NCI-H1105 treated with DMSO at 0.1 percent for 48 hours (cell line): ENCODE measurements at places on chromosomes 4 and X.
A peak's percentile ranks its signal among the peaks of the same experiment; 100 is the strongest.

GRCh38 chr4:73615613-73616012 is 4.6 kb downstream of the RASSF6 start:
- no peak for DNase-seq

DNA sequence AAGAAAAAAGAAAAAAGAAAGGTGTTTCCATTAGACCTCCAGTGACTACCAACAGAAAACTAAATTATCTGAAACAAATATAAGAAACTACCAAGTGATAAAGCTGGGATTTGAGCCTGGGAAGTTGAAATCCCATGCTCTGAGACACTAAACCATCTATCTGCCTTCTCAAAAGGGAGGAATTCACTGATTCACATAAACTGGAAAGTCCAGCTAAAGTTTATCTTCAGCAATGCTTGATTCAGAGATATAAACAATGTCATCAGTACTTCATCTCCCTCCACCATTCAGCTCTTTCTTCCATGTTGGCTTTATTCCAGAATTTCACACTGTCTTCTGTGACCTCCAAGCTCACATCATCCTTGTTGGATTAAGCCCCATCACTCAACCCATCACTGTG is 96.3 kb downstream of the IQCM start:
- DNase-seq = no peak

GRCh38 chr4:83503974-83504373 is 19.1 kb upstream of the ABRAXAS1 start:
- no peak for DNase-seq

- DNase-seq = no peak
These were observed 521.8 kb upstream of the DIPK2B start for GRCh38 chrX:45722471-45722870.

DNA sequence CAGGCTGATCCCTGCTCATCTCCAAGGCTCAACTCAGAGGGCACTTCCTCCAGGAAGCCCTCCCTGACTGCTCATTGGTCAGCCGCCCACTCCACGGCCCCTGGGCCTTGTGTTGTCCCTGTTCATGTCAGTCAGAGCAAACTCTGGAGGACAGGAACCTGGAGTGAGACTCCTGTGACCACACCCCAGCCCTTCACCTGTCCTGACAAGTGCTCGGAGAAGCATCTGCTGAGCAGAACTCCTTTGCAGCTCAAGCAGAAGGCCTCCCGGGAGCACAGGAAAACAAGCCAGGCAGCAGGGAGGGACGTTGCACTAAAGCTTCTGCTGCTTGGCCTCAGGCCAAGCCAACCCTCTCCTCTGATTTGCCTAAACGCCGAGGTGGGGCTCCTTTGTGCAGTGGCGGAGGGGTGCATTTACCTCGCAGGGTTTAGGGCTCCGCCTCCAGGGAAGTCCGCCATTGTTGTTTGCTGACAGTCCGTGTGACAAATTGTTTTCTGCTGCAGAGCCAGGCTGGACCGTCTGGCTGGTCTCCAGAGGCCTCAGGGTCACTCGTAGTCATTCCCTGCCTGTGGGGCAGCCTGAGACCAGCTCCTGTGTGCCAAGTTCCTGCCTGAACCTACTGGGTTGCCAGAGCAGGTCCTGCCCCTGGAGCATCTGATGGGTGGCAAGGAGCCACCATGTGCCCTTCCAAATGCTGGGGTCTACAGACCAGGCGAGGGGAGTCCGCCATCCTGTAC is 61.8 kb downstream of the C4orf50 start:
- DNase-seq = peak; percentile 66

DNA sequence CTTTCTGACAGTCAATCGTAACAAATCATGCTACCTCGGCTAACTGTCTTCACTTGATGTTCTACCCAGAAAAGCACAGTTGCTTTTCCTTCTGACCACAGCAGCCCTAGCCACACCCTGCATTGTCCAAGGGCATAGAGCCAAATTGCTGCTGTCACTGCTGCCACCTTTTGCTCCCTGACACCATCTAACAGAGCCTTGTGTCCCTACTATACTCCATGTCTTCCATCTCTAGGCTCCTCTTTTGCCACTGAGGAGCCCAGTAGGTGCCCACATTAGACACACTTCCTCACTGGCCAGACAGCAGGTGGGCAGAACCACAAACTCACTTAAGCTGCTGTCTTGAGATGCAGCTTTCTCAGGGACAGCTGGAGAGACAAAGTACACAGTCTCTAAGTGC is 91.4 kb downstream of the ANXA3 start:
- DNase-seq = no peak

GRCh38 chrX:30577362-30577991 is at the start of gene TASL:
TASL (minus strand) TSS chrX:30577766; CDS start chrX:30560355, 17,411 bp downstream.
- no peak for DNase-seq

GRCh38 chr4:122542411-122543236 is 78.2 kb downstream of the IL21 start:
- no peak for DNase-seq

DNA sequence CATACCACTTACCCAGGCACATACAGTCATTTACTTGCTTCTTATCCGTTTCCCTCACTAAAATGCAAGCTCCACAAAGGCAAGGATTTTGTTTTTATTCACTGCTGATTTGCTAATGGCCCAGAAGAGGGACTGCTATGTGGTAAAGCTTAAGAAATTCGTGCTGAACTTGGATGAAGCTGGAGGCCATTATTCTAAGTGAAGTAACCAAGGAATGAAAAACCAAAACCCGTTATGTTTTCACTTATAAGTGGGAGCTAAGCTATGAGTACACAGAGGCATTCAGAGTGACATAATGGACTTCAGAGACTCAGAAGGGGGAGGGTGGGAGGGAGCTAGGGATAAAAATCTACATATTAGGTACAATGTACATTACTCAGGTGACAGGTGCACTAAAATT is 47.2 kb downstream of the RAB33B start:
- no peak for DNase-seq

- DNase-seq = peak; percentile 32
These were observed 1.3 kb downstream of the PARM1 start for GRCh38 chr4:74934016-74934831.

DNA sequence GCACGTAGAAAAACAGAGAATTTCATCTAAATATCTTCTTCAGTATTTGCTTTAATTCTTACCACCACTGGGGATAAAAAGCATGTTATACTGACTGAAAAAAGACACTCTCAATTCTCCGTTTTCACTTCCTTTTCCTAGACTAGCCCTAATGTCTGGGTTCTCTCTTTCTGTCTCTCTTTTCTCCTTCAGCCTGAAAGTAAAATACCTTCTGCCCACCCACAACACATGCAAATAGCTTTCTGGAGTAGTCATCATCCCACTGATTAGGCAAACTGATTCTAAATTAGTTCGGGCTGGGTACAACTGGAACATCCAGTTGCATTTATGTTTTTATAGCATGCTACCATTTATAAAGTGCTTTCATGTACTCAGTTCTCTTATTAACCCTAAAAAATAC is 142.4 kb upstream of the ANKRD50 start:
- no peak for DNase-seq

DNA sequence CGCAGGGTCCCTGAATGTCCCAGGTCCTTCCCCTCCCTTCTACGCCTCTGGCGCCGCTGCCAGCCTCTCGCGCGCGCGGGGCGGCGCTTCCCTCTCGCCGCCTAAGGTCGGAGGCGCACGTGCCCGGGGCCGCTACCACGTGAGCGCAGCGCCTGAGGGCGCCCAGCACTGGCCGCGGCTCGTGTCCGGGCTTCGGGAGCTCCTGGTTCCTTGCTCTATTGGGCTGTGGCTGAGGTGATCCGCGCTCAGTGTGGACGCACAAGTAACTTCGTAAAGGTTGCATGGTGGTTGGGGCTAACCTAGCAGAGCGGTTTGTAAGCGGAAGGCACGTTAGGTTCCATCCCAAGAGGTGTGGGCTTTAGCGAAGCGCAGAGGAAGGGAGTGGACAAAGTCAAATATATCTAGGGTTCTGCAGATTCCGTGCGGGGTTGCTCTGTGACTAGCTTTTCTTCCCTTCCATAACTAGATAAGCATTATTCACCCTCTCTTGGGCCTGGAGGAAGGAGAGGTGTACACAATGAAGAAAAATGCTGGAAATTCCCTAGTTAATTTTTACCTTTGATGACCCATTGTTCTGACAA is 1.8 kb downstream of the TLL1 start:
- DNase-seq = no peak

- DNase-seq = no peak
These were observed 17.7 kb upstream of the GRIPAP1 start for GRCh38 chrX:49019599-49020249.
